ENCODE measurements at places on chromosomes 13 and 19.

DNA sequence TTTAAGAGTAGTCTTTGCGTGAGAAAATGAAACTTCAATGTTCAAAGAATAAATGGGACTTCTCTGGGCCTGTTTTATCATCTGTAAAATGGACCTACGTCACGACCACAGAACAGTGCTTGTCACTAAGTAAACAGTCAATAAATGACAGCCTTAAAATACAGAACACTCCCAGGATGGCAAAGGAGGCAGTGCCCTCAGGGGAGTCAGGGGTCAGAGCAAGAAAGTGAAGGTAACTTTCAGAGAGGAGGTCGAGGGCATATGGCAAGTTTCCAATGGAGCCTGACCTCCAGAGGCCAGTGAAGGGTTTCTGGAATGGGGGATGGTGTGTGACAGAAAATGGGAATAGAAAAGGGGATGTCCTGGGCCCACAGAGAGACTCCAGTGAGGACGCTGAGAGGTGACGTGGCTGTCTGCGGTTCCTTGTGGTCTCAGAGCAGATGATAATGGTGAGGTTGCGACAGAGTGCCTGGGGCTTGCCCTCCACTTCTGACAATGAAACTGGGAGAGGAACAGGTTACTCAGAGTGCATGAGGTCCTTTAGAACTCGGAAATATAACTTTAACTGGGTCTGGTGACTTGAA is 91.8 kb downstream of the UBL3 start:
- peak; percentile 68 for DNase-seq

DNA sequence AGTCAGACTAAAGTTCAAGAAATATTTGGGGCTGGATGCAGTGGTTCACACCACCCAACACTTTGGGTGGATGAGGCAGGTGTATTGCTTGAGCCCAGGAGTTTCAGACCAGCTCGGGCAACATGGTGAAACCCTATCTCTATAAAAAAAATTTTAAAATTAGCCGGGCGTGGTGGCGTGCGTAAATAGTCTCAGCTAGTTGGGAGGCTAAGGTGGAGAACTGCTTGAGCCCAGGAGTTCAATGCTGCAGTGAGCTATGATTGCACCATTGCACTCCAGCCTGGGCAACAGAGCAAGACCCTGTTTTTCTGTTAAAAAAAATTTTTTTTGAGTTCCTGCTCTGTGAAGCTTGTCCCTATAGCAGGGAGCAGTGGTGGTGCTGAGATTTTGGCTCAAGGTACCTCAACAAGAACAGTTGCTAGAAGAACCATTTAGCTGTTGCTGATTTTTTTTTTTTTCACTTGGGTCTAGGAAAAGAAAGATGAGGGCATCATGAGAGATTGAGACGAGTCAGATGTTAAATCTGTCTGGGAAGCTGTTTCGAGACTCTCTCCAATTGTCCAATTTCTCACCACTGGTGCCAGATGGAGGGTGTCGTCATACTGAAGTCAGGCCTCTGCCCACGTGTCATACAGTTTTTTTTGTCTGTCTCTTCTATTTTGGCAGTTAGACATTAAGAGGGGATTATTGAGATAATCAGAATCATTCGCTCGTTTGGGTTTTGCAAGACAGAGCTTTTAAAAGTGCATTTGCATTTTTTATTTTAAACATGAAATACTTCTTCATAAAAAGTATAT is 3.7 kb downstream of the SLC25A42 start:
- no peak for DNase-seq

GRCh38 chr19:3720349-3720917 is 12.2 kb downstream of the TJP3 start:
- no peak for DNase-seq

DNA sequence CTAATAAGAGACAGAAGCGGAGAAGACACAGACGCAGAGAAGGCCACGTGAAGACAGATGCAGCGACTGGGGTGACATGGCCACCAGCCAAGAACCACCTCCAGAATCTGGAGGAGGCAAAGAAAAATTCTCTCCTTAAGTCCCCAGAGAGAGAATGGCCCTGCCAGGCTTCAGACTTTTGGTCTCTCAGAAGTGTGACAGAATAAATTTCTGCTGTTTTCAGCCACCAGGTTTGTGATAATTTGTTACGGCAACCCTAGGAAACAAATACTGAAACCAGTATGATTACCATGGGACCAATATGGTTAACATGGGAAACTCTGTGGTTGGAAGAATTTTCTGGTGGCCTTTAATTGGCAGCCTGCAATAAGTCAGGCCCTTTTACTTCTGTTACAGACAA is 63.9 kb upstream of the DOCK9 start:
- DNase-seq: no peak

DNA sequence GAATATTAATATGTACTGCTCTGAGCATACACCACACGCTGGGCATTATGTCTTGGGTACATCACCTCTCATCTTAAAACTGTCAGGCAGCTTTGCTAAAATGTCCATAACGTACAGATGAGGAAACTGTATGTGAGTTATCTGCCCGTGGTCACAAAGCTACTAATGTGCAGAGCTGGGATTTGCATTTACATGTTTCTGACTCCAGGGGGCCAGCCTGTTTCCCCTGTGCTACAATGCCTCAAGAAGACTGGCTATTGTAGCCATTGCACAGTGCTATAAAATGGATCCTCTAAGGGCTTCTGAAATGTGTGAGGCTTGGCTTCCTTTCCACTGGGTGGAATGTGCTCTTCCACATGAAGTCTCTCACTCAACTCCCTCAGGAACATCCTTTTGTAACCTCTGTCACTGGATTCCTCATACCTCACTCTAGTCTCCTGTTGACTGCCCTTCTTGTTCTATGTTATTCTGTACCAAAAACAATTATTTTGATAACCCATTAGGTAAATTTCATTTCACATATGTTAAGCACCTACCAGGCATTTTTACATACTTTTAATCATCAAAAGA is 95.6 kb upstream of the HTR2A start:
- no peak for DNase-seq

All from CD4-positive, alpha-beta T cell treated with Interferon alpha-2 for 1 hour (primary cell).